ENCODE measurements at places on chromosomes 7 and 10.

DNA sequence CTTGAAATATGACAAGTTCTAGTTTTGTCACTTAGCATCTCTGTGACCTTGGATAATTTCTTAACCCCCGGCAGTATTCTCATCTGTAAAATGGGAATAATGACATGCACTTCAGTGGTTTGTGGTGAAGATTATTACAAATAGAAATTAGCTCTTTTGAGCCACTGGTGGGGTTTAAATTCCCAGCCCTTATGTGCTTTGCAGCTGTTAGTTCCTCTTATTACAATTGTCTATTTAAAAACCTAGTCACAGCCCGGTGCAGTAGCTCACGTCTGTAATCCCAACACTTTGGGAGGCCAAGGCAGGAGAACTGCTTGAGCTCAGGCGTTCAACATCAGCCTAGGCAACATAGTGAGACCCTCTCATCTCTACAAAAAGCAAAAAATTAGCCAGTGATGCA, 30.1 kb downstream of the CAV1 start:
- DNase-seq: no peak

- no peak for DNase-seq
These were observed 52.3 kb upstream of the PIP4K2A start for GRCh38 chr10:22766693-22767092.

- peak; percentile 54 for DNase-seq
These were observed 95.7 kb downstream of the DNAJB6 start for GRCh38 chr7:157432541-157432956.

GRCh38 chr7:69864822-69865221, 266.5 kb downstream of the AUTS2 start:
- DNase-seq: no peak

DNA sequence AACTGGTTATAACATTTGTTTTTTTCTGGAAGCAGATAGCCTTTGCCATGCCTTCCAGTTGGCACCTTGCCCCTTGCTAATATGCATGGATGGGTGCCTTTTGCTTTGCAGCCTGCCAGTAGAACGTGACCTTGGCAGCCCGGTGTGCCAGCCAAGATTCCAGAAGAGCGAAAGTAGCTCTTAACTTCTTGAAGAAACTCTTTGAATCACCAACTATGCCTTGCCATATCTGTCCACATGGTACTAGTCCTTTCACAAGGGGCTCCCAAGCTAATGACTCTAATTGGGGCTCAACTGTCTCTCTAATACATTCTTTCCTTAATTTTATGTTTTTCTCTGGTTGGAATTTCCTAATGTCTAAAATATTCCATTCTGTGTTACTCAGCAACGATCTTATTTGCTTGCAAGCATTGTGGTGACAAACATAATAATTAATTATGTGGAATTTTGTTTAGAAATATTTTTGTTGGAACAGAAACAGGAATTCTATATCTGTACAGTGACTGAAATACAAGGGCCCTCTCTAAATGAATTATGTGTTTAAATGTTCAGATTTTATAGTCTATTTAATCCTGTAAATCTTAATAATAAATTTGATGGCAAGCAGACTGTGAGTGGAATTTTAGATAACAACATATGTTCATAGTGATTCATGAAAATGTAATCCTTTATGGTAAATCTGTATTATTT, 45.8 kb downstream of the HDAC9 start:
- DNase-seq: peak; percentile 48

DNA sequence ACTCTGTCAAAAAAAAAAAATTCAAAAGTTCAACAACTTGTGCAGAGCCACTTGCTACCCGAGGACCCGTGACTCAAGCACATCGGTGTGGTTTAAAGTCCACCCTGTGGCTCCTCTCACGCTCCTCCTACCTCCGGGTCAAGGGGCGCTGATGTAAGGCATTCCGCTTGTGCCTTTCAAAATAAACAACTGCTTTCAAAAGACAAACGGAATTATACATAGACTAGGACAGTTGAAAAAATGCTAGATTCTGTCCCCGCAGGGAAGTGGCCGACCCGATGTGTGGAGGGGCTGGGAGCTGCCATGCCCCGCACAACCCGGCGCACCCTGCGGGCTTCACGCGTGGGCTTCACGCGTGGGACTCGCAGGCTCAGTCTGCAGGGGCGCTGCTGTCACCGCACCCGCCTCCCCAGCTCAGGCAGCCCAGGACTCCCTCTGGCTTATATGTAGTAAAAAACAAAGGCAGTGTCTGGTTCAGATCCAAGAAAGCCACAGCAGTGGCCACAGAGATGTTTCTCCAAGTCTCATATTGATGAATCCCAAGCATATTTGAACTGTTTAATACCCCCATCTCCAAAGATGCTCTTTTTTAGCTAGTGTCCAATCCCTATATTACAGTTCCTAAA, 239.7 kb upstream of the INHBA start:
- DNase-seq: no peak

- DNase-seq: no peak
These were observed 132.6 kb upstream of the PODXL start for GRCh38 chr7:131688738-131689661.

- no peak for DNase-seq
These were observed 8.4 kb upstream of the SCART1 start for GRCh38 chr10:133445268-133445732.

DNA sequence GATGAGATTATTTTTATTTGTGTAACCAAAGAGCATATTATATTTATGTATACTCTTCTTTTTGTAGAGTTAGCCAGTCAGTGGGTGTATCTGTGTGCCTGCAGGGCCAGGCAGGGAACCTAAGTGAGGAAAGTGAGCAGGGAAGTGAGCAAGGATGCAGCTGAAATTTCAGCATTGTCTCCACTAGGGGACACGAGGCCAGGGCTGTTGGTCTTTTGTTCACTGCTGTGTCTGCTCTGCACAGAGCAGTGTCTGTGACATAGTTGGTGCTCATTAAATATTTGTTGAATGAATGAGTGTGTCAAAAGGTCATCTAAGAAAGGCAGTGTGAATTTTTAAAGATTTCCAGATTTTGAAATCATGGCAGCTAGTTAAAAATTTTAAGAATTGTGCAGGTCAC, 51.8 kb downstream of the SUGCT start:
- DNase-seq: no peak

DNA sequence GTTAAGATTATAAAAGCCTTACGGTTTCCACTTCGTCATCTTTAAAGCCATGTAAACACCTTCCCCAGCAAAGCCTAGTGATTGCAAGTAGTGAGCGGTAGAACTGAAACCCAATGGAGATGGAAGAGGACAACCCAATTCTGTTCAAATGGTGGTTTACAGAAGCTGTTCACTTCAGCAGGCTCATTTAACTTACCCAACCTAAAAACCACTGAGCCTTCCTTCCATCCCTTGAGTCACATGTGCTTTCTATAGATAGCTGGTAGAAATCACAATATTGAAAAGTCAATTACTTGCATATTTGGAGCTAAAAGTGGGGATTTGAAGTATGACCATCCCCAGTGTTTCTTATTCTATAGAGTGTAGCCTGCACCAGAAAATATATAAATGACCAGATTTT, 667.7 kb downstream of the SUGCT start:
- no peak for DNase-seq

GRCh38 chr10:12018438-12019282, 23.9 kb downstream of the UPF2 start:
- no peak for DNase-seq
